Fibroblast of lung (primary cell): ENCODE measurements at places on chromosomes 2 and 18. TPM values are rescaled to one million over a fixed set of nuclear protein-coding genes. Genes with fewer than 3 reads are reported as not detected.
A peak's percentile ranks its signal among the peaks of the same experiment; 100 is the strongest.

The INHA gene
- total RNA-seq, result 0.26 and 0.50 TPM in 2 replicates

The CPO gene
- under 0.01 TPM in 1 of 2 replicates, not detected in the other for total RNA-seq

The ANKRD30B gene
- total RNA-seq, result under 0.01 and 0.33 TPM in 2 replicates

The CLIP4 gene
- total RNA-seq, result 123 and 127 TPM in 2 replicates

- H3K27ac ChIP-seq, result no peak overlapping the region
- no peak for DNase-seq
- H3K4me1 ChIP-seq, result no peaks in the 10 kb centered on the region
- H3K27me3 ChIP-seq, result no peaks in the 10 kb centered on the region
These were observed 663.7 kb downstream of the PLCL1 start for GRCh38 chr2:198468136-198468535.

DNA sequence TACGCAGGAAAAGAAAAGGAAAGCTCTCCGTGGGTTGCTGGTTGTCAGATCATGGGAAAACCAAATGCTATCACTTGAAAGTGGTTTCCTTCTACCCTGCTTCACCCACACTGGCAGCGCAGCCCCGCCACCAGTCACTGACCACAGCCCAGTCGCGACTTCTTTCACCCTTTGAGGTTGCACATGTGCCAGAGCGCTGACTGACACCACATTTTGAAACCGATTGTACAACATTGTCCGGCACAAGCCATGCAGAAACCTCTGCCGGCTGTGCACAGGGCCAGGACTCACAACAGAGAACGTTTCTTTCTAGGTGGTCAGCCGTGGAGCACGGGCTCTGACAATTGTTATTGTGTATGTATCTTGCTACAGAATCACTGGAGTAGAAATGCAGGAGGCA lies 827.2 kb upstream of the POU3F3 start:
- no peaks in the 10 kb centered on the region for H3K27me3 ChIP-seq
- no peaks in the 10 kb centered on the region for H3K36me3 ChIP-seq
- DNase-seq, result no peak
- H3K4me3 ChIP-seq, result no peak overlapping the region
- H3K4me1 ChIP-seq, result no peaks in the 10 kb centered on the region

DNA sequence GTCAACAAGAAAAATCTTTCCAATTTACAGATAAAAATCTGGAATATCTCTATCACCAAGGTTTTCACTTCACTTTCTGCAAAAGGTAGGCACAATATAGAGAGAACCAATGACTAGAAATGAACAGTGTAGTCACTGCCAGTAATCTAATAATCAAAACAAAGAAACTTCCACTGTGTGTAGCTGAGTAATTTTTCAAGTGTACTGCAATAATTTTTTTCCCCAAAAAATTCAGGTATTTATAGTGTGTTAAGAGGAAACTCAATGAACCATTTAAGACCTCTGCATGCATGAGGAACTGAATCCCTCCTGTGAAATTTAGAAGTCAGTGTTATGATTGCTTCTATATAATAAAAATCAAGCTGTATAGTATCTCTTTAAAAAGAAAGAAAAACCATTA lies 121.8 kb downstream of the MEMO1 start:
- H3K36me3 ChIP-seq, result no peaks in the 10 kb centered on the region
- H3K27me3 ChIP-seq, result no peaks in the 10 kb centered on the region
- no peaks in the 10 kb centered on the region for H3K4me1 ChIP-seq
- no peak overlapping the region for H3K27ac ChIP-seq
- no peak for DNase-seq
- H3K4me3 ChIP-seq, result no peak overlapping the region

- H3K4me3 ChIP-seq, result peak overlapping the region; percentile 74
- peaks cover 2% of the 10 kb centered on the region for H3K27me3 ChIP-seq
- peak overlapping the region; percentile 57 for H3K27ac ChIP-seq
- no peaks in the 10 kb centered on the region for H3K4me1 ChIP-seq
- DNase-seq, result peak; percentile 68
These were observed 4.8 kb downstream of the SOX11 start for GRCh38 chr2:5696945-5697521.

GRCh38 chr2:158228943-158229508 lies 127.3 kb downstream of the UPP2 start:
- no peaks in the 10 kb centered on the region for H3K4me1 ChIP-seq
- peaks cover 3% of the 10 kb centered on the region for H3K27me3 ChIP-seq
- H3K36me3 ChIP-seq, result no peaks in the 10 kb centered on the region
- DNase-seq, result no peak
- no peak overlapping the region for H3K4me3 ChIP-seq

GRCh38 chr2:12048550-12048949 lies 302.1 kb downstream of the LPIN1 start:
- no peaks in the 10 kb centered on the region for H3K36me3 ChIP-seq
- H3K4me1 ChIP-seq, result peaks cover 9% of the 10 kb centered on the region
- no peak overlapping the region for H3K27ac ChIP-seq
- no peak for DNase-seq
- no peak overlapping the region for H3K4me3 ChIP-seq

DNA sequence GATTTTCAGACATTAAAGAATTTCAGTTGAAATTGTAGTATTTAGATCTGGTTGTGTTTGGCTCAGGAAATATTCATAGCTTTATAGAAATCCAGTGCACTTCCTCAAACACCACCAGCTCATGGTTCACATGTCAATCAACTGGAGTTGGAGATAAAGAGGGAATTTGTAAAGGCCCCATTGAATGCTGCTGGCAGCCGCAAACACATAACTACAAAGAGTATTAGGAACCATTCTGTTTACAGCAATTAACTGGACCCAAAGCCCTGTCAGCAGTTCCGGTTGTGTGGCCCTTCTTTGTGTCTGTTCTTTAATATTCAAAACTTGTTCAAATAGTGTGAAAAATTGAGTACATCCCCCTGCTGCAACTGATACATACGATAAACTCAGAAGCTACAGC lies 107.4 kb upstream of the LRRTM4 start:
- no peaks in the 10 kb centered on the region for H3K4me1 ChIP-seq
- no peak for DNase-seq
- H3K27me3 ChIP-seq, result no peaks in the 10 kb centered on the region
- H3K27ac ChIP-seq, result no peak overlapping the region
- no peak overlapping the region for H3K4me3 ChIP-seq
